NCI-H446 treated with DMSO at 0.1 percent for 48 hours (cell line): ENCODE measurements at places on chromosomes 2 and 18.

GRCh38 chr2:132953771-132954170 is 283.8 kb upstream of the LYPD1 start:
- DNase-seq: no peak

- DNase-seq: no peak
Measured at GRCh38 chr2:62467100-62467474, 38.9 kb downstream of the TMEM17 start.

DNA sequence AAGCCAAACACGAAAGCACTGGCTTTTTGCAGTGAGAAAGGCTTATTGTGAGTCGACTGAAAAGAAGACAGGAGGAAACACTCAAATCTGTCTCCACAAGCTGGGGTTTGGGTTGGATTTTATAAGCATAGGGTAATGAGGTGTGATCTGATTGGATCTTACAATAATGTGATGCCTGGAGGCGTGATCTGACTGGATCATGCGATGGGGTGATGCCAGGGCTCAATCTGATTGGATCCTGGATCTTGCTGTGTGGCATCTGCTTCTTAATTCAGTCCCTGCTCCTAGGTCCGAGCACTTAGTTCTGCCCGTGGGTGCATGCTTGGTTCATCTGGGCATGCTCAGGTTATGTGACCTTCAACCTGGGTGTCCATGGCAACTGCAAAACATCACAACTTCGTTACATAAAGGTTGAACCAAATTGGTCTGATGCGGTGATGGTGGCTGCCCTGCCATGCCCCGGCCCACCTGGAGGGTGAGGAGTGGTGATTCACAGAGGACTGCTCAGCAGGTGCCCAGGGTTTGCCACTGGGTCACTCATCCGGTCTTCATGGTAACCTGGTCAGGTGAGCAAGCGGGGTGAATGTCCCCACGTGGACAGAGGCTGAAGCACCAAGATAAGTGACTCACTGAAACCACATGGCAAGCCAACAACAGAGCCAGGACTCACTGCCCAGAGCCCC is 111.0 kb downstream of the KCNF1 start:
- DNase-seq: no peak

- DNase-seq: no peak
Measured at GRCh38 chr2:8421658-8422449, 260.0 kb upstream of the ID2 start.

DNA sequence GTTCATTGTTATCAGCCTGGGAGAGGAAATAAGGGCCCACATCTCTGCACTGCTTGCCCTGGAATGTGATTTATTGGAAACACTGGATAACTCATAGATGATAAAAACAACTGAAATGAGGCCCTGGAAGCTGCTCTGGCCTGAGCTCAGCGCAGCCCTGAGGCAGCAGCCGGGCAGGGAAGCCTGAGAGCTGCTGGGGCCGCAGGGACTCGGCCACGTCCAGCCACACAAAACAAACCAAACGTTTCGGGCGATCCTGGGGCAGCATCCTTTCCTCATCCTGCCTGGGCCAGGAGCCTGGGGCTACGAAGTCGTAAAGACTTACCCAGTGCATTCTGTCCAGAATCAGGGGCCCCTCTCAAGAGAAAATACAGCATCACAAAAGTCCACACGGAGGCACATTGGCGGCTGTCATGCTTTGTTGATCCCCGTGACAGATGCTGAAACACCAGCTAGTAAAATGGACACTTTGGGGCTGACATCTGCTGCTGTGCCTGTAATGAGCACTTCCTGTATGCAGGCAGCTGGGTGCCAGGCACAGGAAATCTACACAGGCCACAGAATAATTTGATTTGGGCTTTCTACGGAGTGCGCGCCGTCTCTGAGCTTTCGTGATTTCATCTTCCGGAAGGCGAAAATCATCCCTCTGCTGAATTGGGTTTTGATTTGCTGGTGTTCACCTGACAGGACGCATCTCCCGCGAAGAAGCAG is 250.6 kb downstream of the EIPR1 start:
- DNase-seq: no peak

DNA sequence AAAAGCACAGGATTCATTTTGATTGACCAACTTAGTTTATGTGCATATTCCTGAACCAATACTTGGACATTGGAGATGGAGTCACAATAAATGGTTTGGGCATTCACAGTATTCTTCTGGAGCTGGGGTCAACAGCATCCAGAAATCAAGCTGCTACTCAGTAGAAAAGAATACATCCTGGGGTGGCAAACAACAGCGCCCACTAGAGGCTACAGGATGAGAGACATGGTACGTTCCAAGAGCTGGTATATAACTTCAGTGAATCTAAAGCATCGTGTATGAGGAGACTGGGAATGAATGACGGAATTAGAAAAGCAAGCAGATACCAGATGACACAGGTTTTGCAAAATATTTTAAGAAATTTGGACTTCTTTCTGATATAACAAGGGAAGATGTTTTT is 142.9 kb upstream of the FIGN start:
- no peak for DNase-seq
